Omental fat pad (tissue), 4 donors: ENCODE measurements at places on chromosomes 2 and 18. TPM values are rescaled to one million over a fixed set of nuclear protein-coding genes. Genes with fewer than 3 reads are reported as not detected.

The NTSR2 gene
- 1.6 TPM for total RNA-seq

The LIPG gene
- 1.2 TPM for total RNA-seq

The SLC16A14 gene
- total RNA-seq: 1.3 TPM

The ESPNL gene
- total RNA-seq: 0.24 TPM

The DYNAP gene
- not detected for total RNA-seq

The MYO3B gene
- total RNA-seq: not detected

The CDH19 gene
- 0.56 TPM for total RNA-seq

The OTOS gene
- not detected for total RNA-seq

The GPR35 gene
- total RNA-seq: 2.4 TPM
